Cardiac fibroblast (primary cell): ENCODE measurements at places on chromosomes 3 and 15.

DNA sequence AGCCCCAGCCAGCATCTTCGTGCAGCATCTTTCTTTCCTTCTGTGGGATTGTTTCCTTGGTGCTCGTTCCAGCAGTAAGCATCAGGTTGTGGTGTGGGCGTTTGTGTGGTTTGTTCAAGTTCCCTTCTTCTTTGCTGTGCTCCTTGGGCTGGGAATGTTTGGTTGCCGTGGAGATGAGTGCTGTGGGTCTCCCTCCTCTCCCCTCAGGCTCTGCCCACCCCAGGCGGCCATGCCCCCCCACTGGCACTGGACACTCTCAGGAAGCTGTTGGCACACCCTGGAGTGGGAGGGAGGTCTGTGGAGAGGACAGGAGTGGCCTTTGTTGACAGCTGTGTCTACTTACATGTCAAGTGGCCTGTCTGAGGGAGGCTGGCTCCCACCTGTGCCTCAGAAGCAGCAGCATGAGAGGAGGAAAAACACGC, 46.5 kb upstream of the SACM1L start:
- DNase-seq = peak; percentile 46

DNA sequence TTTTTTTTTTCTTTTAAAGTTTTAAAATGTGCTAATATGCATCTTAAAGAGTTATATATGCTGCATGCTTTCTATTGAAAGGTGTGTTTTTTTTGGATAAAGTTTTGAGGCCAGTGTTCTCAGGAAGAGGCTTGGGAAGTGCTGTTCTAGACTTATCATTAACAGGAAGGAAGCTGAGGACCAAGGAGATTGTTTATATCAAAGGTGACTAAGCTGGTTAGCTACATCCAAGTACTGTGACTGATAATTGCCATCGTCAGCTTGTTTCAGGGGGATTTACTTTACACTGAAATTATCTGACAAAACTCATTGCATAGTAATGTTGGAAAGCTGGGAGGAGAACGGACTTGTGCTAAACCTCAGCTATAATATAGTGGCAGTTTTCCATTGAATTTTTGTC, 36.3 kb upstream of the UTS2B start:
- peak; percentile 47 for DNase-seq

DNA sequence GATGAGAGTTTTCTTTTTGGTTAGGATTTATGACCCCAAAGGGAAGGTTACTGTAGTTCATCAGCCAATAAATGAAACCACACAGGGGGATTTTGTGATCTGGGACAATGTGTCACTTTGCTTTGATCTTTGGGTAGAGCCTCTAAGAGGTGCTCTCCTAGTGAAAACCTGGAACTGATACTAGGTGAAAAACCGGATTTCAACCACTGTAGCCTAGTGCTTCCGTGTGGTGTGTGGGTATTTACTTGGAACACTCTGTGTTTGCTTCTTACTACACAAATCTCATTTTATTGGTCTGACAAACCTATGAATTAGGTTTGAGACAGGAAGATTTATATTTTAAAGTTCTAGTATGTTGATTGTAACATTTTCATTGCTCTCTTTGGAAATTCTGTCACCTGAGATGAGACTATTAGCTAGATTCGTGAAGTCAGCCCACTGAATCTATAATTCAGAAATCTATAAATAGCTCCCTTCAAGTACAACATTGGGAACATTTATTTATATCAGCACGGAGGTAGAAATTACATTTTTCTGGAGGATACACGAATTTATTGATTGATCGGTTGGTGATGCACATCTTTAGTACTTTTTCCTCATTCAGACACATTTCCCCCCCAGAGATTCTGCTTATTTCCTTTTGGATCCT, 119.8 kb downstream of the AKAP13 start:
- DNase-seq = no peak

DNA sequence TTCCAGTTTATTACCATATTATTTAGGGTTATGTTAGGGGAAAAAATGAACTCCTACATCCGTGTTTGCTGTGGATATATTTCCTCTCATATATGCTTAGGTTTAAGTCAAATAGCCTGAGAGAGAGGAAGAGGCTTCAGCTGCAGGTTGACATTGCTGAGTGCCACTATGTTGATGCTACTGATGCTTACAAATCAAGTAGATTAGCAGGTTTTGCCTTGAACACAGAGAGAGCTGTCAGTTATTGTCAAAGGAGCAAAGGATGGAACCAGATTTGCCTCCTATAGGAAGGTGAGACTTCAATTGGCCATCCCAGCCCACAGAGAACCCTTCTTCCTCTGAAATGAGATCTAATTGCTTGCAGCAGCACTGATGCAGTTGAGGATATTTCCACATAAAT, 339.2 kb downstream of the CADM2 start:
- DNase-seq = no peak

DNA sequence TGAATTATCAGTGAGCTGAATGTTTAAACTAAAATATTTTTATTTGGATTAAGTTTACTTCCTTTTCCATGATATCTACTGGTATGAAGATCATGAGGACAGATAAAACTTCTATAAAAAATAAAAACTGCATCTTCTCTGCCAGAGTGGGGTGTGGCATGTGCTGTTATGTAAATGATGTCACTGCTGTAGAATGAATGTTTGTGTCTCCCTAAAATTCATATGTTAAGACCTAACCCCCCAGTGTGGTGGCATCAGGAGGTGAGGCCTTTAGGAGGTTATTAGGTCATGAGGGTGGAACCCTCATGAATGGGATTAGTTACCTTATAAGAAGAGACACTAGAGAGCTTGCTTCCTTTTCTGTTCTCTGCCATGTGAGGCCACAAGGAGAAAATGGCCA, 178.7 kb upstream of the DPH6 start:
- no peak for DNase-seq

DNA sequence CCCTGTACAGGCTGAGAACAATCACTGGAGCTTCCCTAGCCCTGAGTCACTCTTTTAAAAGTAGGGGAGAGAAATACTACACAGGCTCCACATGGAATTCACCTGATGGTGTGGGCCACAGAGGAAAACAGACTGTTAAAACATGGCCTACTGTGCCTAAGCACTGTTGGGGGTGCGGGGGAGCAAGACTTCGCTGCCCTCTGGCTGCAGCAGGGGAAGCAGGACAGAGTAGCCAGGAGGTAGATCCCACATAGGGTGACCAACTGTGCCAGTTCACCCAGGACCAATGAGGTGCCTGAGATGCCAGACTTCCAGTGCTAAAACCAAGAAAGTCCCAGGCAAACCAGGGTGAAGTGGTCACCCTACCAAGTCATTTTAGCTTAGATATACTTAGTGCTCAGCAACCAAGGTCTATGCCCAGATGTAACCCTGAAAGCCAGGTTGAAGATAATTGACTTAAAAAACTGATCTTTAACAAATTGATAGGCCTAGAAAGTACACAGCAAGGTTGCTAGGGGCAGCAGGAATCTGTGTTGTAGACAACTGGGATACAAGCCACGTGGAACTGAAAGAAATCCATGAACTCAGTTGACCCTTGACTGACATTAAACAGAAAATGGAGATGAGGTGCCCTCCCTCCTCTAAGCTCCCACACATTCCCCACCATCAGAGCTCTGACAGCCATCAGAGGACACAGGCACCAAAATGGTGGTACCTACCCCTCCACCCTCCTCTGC, 344.2 kb upstream of the PPP2R3A start:
- no peak for DNase-seq

- no peak for DNase-seq
Observed at GRCh38 chr15:77517579-77517978, 96.9 kb downstream of the HMG20A start.

GRCh38 chr15:95208071-95208470, 976.7 kb downstream of the MCTP2 start:
- no peak for DNase-seq

- peak; percentile 54 for DNase-seq
Observed at GRCh38 chr3:119649761-119650160, 10.6 kb downstream of the POPDC2 start.

- peak; percentile 21 for DNase-seq
Observed at GRCh38 chr15:22839046-22839695, 705 bp downstream of the NIPA2 start.

GRCh38 chr3:33103480-33103879, 6.5 kb upstream of the GLB1 start:
- DNase-seq = no peak

- peak; percentile 49 for DNase-seq
Observed at GRCh38 chr3:142902356-142902755, 13.5 kb upstream of the PCOLCE2 start.

DNA sequence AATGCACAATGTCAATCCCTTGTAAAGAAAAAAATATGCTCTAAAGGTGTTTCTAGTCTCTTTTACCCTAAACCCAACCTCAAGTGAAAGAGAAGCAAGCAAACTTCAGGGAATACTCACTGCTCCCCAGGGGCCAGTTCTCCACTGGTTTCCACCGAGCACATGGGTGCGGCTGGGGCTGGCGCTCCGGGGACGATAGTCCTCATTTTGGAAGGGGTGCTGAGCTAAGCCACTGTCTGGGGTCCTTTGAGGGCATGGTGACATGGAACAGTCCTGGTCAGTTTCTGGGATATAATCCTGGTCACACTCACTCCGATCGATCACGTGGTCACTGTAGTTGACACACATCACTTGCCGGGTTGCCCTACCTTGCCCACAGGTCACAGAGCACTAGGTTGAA, 86.0 kb downstream of the ADAMTS9 start:
- DNase-seq = no peak
